ENCODE measurements at places on chromosomes 16 and 17.

- DNase-seq: no peak
Measured at GRCh38 chr16:85335584-85336491, 223.6 kb upstream of the CIBAR2 start.

DNA sequence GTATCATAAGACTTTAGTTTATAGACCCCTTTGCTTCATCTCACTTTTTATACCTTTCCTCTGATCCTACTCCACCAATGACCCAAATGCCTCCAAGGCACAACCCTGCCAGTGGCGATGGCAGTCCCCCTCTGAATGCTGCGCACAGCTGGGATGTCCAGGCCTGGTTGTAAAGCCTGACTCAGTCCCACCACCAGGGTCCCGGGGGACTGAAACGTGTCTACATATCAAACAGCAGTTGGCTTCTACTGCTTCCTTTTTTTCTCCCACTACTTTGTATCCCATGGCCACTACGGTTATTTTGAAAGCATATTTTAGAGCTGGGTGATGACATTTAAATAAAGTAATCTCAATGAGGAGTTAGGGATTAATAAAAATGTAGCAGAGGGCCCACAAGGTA is 329.8 kb upstream of the PSMD7 start:
- no peak for DNase-seq

GRCh38 chr16:66483689-66484452 is 56.8 kb downstream of the BEAN1 start:
- DNase-seq: peak; percentile 71

GRCh38 chr16:78718141-78718540 is 618.7 kb downstream of the WWOX start:
- no peak for DNase-seq

- DNase-seq: no peak
Measured at GRCh38 chr16:11796227-11797165, 562 bp downstream of the ZC3H7A start.

- no peak for DNase-seq
Measured at GRCh38 chr17:80307994-80308691, 47.5 kb downstream of the RNF213 start.

DNA sequence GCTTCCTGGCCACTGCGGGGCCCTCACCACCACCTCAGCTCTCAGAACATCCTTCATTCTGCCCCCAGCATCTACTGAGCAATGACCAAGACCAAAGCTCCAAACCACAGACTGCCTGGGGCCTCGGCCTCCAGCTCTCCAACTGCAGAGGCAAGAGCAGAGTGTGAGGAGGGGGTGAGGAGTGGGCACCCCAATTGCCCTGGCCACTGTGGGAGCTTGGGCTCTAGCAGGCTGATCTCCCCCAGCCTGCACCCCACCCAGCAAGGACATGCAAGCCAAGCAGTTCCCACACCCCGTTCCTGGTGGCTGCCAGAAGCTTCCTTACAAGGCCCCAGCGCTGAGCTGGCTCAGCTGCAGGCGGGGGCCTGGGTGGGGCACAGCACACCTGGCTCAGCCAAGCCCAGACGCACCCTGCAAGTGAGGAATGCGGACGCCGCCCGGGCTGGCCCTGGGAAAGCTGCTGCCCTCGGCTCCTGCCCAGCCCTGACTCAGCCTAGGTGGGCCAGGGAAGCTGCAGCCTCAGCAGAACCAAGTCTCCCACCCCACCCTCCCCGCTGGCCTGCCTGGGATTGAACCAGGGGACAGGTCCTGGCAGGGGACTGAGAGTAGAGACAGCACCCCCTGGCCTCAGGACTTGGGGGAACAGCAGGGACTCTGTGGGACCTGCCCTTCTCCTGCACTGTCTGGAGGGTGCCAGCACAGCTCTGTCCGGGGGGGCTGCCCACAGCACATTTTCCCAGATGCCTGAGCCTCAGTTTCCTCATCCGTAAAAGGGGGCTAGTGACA is 29.7 kb upstream of the KRT17 start:
- no peak for DNase-seq

DNA sequence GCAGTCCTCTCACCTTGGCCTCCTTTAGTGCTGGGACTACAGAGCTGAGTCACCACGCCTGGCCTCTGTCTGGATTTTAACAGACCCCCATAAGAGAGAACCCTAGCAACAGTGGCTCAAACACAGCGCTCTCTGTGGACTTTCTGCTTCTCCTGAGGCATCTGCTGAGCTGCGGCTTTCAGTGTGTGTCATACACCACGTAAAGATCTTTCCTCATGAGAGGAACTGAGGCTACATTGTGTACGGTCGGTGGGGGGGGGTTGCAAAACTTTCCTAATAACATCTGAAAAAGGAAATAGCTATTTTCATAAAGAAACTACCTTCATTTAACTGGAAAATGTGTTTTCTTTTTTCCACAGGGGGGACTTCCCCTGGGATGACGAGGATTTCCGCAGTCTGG is 32.9 kb downstream of the DEF8 start:
- DNase-seq: peak; percentile 20

- DNase-seq: no peak
Measured at GRCh38 chr17:44075598-44076293, 5.2 kb downstream of the G6PC3 start.

GRCh38 chr17:75565066-75565465 is 22.5 kb upstream of the MYO15B start:
- no peak for DNase-seq

- no peak for DNase-seq
Measured at GRCh38 chr16:3832668-3833067, 47.8 kb downstream of the CREBBP start.

DNA sequence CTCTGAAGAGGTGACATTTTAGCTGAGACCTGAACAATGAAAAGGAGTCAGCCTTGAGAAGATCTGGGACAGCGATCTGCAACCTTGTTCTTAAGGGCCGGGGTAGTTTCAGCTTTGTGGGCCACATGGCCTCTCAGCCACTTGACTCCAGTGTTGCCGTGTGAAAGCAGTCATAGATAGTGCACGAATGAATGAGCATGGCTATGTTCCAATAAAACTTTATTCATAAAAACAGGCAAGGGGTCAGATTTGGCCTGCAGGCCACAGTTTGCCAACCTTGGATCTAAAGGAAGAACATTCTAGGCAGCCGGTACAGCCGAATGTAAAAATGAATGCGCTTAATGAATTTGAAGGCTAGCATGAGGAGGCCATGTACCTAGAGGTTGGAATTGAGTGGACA is 83.5 kb downstream of the ABCC6 start:
- no peak for DNase-seq

- no peak for DNase-seq
Measured at GRCh38 chr17:63295839-63296590, 150.1 kb downstream of the CYB561 start.

- no peak for DNase-seq
Measured at GRCh38 chr17:68200689-68201417, 47.0 kb upstream of the AMZ2 start.

DNA sequence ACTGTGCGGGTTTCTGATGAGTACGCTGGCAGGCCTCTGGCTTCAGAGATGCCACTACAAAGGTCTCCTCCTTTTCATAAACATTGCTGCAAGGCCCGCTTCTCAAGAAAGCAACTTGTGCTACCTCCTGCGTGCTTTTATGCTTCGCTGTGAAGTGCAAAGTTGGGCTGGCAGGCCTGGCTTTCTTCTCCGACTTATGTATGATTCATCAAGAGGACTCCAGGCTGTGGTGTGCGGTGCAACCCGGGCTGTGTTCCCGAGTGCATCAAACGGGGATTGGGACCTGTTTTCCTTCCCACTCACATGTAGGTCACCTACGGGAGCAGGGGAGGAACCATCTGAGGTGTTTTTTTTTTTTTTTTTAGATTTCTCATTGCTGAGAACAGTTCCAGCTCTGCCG is 534.1 kb downstream of the WWOX start:
- no peak for DNase-seq

DNA sequence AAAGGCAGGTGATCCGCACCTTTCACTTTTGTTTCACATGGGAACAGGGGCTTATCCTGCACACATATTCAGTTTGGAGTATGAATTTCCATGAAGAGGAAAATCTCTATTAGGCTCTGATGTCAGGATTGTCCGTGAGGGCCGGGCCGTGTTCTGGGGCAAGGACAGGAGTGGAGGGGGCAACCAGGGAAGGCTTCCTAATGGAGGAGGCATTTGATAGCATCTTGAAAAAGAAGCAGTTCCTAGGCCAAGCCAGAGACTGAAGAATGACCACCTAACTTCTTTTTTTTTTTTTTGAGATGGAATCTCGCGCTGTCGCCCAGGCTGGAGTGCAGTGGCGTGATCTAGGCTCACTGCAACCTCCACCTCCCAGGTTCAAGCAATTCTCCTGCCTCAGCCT is 174.2 kb downstream of the SEC14L1 start:
- DNase-seq: no peak

DNA sequence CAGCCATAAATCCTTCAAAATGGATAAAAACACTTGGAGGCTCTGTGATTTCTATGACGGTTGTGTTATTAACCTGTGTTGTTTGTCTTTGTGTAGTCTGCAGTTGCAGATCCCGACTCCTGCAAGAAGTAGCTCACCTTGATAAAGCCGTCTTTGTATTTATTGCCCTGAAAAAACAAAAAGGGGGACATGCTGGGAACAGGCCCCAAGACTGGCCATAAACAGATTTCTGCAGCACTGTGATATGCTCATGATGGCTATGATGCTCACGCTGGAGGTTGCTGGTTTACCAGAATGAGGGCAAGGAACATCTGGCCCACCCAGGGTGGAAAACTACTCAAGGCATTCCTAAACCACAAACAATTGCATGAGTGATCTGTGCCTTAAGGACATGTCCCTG is 71.0 kb downstream of the LGALS9 start:
- no peak for DNase-seq

DNA sequence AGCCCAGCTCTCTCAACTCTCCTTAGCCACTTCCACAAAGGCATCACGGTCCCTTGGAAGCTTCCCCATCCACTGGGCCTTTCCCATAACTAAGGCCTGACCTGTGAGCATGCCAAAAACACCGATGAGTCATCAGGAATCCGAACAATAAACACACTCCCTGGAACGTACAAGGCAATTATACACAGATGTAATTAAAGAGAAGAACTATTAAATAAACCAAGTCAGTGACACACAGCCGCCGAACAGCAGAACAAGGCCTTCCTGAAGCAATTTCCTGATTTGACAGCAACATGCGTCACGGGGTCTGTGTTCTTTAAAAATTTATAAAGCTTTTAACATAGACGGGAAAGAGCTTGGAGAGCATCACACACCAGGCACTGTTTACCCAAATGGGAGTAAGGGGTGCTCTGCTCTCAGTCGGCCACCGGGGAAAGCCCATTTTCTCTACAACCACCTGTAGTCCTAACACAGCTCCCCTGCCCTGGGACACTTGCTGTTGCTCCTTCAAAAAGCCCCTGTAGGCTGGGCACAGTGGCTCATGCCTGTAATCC is 29.4 kb downstream of the COG7 start:
- no peak for DNase-seq

DNA sequence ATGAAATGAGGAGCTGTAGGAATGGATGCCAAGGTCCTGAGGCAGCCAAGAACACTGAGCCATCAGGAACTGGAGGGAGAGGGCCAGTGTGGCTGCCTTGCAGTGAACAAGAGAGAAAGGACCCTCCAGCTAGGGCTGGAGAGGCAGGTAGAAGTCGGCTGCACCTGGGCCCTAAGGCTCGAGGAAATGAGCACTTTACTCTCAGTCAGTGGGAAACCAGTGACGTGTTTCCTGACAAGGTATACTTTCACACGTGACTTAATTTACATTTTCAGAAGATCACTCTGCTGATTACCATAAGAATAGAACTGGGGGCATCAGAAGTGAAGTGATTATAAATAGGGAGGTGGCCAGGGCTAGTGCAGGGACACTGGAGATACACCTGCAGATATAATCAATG is 115.2 kb downstream of the C17orf67 start:
- DNase-seq: no peak

DNA sequence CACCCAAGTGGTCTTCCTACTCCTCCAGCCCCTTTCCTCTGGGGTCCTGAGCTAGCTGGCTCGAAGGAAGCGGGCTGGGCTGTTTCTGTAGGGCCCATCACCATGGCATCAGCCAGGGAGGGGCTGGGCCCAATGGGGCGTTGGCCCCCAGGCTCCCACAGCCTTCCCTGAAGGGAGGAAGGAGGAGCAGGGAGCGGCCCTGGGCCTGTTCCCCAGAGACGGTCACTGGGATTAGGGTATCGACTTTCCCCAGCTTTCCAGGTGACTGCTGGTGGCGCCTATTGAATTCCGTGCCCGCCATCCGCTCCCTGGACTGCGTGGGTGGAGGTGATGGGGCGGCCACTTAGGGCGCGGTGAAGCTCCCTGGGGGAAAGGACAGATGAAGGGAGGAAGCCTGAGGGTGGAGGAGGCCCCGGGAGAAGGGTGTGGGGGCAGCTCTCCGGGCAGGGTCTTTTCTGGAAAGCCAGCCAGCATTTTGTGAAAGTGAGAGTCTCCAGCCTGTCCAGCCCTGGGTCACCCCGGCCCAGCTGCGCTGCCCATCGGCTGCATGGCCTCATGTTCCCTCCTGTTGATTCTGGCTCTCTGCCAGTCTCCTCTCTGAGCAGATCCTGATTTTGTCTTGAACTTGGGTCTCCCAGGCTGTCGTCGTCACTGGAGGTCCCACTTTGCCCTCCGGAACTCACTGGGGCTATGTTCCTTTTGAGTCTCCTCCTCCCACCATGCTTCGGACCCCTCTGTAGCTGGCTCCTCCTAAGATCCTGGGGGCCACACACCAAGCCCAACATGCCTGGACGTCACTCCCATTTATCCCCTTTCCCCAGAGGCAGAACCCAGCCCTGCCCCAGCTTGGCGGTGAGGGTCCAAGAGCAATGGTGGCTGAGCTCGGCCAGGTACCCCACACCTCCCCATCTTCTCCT is 9.8 kb downstream of the NHERF1 start:
- DNase-seq: no peak

- DNase-seq: no peak
Measured at GRCh38 chr17:57468932-57469775, 212.8 kb downstream of the MSI2 start.

- DNase-seq: no peak
Measured at GRCh38 chr16:59463776-59464175, 729.7 kb upstream of the GOT2 start.

GRCh38 chr17:1985686-1986085 is 39.4 kb downstream of the RTN4RL1 start:
- no peak for DNase-seq

DNA sequence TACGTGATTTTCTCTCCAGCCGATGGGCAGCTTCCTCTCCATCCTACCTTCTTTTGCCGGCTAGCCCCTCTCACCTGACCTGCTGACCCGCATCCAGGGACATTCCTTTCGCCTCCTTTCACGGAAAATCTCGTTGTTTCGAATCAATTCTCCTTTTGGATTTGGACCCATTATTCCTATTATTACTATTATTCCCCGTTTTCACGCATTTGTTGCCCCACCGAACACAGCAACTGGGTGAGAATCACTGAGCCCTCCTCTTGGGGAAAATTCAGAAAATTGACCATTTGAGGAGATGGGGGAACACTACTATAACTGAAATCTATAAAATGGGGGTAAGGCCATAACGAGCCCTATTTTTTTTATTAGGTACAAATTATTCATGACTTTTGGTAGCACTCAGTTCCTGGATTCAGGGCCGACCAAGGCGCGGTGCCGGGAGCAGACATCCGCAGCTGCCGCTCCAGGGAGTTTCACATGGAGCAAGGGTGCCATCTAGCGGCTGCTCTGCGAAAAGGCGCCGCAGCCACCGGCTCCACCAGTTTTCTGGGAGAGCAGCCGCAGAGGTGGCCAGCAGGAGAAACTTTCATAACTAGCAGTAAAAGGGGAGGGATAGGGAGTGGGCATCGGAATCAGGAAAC is 3.3 kb upstream of the HOXB8 start:
- peak; percentile 67 for DNase-seq
